ENCODE measurements at places on chromosomes 3 and 15.
A peak's percentile ranks its signal among the peaks of the same experiment; 100 is the strongest.

GRCh38 chr15:61415617-61416120 is 186.6 kb upstream of the RORA start:
- no peak for DNase-seq

DNA sequence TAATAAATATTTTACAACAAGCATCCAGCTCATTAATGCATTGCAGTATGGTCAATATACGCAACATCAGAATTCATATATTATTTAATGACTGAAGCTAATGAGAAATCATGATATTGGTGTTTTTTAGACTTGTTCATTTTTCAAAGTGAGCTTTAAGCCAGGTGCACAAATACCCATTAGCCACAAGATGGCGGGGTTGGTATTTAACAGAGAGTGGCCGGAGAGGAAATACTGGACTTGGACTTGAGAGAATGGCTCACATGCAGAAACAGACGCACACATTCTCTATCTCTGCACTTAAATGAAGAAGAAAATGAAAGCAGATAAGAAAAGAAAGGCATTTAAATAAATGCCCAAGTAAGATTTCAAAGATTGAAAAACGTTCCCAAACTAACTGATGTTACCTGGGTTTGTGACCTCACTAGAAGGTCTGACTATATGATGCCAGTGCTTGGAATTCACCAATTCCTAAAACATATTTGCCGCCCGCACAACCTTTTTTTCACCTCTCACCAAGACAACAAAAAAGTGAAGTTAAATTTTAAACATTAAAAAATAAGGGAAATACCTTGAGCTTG is 21.2 kb upstream of the CRBN start:
- peak; percentile 49 for DNase-seq

- DNase-seq = no peak
Measured at GRCh38 chr15:50563756-50564155, 17.3 kb upstream of the USP50 start.

DNA sequence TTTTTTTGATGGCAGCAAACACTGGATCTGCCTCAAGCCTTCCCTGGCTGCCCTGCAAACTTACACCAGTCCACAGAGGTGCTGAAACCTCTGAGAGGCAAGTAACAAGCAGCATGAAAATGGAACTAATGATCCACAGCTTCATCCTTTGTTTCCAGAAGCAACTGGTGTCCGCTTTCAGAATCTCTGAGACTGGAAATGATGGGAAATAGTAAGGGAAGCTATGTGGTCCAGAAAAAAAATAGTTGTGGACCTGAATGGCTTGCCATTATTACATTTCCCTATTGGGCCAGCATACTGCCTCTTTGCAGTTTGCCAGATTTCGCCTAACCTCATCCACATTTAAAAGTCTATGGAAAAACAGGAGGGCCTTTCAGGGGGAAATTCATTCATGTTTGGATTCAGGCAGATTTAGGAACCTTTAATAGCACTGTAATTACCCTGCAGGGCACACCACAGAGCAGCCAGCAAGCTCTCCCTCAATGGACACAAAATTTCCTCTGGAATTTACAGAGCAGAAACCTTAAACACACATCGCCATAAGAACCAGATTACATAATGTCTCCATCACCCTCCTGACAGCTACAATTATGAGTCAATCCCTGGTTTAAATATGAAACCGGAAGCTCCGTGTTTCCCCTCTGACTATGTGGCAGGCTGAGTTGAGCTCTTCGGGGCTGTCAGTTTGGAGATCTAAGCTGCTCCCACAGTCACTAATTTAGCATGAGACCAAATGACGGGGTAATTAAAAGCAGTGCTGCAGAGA is 134.4 kb downstream of the TMCO5A start:
- DNase-seq = peak; percentile 79

DNA sequence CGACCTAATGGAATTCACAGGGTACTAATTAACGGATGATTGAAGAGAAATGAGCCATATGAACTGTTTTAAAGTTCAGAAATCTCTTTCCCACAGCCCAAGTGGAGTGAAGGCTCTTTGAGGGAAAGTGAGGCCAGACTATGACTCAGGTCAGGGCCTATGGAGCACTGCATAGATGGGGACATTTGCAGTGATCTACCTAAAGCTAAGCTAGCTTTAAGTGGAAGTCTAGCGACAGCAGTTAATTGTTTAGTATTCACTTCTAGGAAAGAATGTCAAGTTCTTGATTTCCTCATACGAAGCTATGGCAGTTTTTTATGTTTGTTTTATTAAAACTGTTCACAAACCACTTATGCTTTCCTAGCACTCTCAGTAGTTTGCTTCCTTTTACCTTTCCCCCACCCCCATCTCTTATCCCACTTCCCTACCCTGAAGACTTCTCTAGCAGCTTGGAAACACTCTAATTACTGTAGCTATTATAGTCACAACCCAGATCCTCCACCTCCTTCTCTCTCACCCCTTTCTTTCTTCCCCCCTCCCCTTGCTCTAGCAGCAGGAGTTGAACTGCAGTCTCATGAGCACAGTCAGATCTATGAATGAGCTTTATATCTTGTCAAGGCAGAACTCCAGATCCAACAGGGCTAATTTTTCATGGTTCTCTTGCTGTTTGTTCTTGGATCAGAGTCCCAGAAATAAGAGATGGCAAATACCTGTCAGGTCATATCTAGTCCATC is 6.2 kb downstream of the ZNF609 start:
- no peak for DNase-seq

DNA sequence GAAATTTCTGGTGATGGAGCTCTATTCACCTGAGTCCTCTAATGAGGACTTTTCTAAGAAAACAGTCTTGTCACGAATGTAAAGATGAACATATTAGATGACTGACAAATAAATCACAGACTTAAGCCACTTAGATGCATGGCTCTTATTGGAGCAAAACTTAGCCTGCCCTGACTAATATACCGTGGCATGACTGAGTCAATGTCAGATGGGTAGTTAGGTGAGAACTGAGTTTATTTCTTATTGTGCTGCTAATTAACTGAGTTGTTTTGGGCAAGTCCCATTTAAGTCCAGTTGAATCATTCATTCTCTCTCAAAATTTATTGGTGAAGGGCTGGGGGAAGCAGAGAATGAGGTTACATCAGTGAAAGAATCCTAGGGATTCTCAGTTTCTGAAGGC is 459.8 kb downstream of the MCTP2 start:
- DNase-seq = no peak

DNA sequence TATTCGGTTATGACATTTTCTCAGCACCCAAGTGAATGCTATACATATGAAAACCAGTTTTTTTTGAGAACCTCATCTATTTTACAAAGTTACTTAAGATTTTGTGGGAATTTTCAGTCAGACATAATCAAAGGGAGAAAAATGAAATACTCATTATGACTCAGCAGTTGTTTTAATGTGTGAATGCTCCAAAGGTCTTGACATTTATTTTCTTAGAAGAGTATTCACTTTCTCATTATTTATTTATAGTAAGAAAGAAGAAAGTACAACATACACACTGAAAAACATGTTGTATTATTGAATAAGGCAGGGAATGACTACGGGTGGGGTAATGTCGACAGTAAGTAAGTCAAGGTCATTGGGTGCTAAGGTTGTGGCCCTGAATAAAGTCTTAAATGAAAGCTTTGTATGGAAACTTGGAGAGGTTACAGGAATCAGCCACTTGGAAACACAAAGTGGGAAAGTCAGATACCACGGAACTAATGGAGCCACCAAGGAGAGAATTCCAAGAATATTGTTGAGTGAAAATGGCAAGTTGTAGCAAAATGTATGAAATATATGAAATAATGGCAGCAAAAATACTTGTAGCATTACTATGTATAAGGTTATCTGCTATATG is 844.5 kb downstream of the TBL1XR1 start:
- no peak for DNase-seq

- no peak for DNase-seq
Measured at GRCh38 chr3:169610888-169611291, 52.6 kb downstream of the MECOM start.

Data from GM20000 (cell line).